ENCODE measurements at places on chromosomes 16 and 17.

GRCh38 chr17:65181237-65182061, 44.3 kb downstream of the RGS9 start:
- DNase-seq: no peak

DNA sequence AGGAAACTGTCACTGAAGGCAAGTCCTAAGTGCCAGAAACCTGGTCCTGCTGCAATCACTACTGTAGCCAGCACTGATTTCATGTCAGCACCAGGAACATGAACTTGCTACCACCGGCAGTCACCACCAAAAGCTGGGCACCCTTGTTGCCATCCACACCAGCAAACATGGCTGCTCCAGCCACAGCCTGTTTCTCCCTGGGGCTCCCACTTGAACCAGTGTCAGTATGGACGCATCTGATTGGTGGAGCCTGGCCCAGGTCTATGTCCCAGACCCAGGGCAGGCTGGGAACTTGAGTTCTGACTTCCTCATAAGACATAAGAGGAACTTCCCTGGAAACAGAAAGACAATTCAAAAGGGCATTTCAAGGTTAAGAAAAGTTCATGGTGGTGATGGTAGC, 56.5 kb downstream of the COPRS start:
- no peak for DNase-seq

DNA sequence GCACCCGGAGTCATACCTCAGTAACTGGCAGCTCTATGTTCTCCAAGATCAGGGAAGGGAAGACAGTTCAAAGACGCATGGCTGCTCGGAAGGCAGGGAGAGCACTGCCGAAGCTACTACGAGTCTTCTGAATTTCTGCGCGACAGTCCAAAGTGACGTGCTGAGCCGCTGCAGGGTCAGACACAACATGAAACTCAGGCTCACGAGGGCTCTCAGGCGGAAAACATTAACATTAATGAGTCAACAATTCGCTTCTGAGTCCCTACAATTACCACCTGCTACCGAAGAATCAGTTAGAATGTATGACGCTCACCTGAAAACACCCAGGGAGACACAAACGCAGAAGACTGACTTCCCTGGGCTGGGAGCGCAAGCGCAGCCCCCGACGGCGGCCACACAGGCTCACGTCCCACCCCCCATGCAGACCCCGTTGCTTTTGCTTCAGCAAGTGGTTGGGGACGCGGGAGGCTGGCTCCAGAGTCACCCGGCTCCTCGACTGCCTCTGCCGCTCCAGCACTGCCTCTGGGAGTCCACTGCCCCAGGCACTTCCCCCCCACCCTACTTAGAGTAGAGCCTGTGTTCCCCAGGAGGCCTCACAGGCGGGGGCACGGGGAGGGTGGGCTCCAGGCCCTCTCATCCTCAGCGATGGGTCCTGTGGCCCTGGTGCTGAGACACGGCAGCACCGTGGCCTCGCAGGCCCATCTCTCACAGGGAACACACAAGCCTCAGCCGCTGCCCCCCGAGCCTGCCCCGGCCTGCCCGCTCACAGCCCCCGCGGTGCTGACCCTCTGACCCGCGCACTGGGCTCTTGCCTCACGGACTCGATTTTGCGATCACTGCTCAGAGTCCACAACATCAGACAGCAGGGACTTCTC, 38.9 kb downstream of the LMF1 start:
- no peak for DNase-seq

DNA sequence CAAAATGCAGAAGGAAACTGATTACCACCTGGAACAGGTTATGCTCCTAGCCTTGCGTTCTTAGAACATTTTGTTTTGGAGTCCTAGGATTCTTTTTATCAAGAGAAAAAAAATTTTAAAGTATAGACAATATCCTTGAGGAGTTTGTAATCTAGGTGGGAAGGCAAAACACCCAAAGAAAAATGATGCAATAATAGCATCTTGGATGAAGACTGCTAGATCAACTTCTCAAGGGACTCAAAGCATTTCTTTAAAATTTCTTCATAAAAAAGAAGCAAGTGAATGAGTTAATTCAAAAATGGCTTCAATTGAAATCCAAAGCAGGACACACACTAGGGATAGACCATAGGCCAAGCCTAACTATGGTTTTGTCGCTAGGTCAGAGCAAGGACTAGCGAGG, 515.8 kb upstream of the ZFHX3 start:
- DNase-seq: no peak

DNA sequence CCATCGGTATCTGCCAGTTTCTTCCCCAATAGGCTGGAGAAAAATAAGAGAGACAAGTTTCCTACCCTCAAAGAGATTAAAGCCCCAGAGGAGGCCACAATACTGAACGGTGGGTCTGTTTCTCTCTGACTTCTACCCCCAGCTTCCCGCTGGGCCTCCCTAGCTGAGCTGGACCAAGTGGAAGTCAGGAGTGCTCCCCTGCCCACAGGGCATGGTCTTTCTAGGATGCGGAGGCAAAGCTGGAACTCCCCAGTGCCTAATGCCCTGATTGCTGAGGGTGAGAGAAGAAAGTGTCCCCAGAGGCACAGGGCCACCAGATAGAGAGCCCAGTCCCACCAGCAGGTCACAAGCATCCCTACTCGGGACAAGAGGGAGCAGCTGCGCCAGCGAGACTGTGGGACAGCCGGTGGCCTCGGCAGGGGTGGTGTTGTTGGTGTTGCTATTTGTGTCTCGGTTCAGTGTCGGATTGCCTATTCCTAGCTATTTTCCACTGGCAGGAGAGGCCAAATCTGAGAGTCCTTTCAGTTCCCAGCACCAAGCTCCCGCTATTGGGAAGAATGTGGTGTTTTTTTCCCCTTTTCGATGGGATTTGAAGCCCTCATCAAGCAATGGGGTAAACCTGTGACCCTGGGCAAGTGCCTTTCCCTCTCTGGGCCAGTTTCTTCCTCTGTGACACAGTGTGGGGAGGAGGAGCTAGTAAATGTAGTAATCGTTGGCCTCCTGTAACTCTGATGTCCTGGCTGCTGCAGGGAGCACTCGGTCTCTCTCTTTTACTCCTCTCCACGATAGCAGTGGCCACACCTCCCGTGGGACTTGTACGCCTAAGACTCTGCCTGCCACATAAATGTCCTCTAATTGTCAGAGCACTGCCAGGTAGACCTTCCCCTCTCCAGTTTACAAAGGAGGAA, 22.5 kb upstream of the TBX2 start:
- DNase-seq: no peak

- DNase-seq: no peak
Measured at GRCh38 chr17:18858567-18859245, 775 bp downstream of the PRPSAP2 start.

DNA sequence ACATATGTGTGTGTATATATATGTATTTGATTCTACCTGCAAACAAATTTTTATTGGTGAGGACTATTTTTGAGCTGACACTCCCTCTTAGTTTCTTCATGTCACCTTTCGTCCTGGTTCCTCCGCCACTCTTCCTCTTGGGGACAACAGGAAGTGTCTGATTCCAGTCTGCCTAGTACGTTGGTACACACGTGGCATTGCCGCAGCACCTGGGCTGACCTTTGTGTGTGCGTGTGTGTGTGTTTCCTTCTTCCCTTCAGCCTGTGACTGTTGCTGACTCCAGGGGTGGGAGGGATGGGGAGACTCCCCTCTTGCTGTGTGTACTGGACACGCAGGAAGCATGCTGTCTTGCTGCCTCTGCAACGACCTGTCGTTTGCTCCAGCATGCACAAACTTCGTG, 29.4 kb upstream of the CACNG5 start:
- DNase-seq: no peak

DNA sequence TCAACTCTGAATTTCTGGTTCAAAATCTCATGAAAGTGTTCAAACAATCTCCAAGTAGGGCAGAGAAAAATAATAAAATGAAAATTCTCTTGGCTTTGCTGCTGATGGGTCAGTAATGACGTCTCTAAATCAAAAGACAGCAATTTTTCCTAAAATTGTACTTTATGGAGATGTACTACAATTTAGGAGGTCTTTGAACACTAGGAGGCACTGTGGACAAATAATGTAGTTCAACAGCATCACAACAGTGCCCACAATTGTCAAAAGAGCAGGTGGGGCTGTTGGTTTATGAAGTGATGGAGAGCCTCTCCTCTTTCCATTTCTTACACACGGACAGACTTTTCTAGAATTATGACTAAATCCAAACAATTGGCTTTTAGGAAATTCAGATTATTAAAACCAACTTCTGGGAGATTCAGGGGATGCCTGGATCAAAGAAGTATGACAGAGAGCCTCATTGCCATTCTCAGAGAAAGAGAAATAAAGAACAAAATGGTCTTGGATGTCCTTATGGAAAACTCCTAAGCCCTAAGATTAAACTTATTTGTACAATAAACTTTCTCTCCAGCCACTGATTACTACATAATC, 23.8 kb downstream of the EZH1 start:
- DNase-seq: no peak

DNA sequence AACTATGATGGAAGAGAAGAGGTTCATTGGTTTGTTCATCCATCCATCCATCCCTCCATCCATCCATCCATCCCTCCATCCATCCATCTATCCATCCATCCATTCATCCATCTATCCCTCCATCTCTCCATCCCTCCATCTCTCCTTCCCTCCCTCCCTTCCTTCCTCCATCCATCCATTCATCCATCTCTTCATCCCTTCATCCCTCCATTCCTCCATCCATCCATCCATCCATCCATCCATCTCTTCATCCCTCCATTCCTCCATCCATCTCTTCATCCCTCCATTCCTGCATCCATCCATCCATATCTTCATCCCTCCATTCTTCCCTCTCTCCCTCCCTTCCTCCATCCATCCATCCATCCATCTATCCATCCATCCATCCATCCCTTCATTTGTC, 10.0 kb upstream of the PPL start:
- DNase-seq: no peak

- DNase-seq: no peak
Measured at GRCh38 chr17:2892305-2892971, 96.2 kb downstream of the RAP1GAP2 start.

GRCh38 chr17:17050346-17051345, 8.4 kb downstream of the MPRIP start:
- peak; percentile 11 for DNase-seq

DNA sequence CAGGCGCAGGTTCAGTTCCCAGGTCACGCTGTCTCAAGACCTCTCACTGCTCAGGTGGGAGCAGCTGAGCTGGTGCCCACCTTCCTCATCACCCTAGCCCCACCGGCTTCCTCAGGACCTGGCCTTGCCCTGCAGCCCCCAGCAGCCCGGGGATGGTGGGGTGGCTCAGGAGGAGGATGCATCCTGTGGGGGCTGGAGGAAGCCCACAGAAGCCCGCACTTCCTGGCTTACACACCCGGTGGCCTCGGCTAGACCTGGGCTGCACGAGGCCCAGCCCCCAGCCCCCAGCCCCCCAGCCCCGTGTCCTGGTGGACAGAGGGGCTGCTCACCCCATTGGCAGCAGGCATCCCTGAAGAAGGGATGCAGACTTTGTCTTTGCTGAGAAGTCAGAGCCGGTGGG, 43.4 kb downstream of the BAHCC1 start:
- no peak for DNase-seq

GRCh38 chr17:33109336-33110072, 117.9 kb downstream of the SPACA3 start:
- no peak for DNase-seq

GRCh38 chr16:27152121-27152520, 51.2 kb upstream of the KDM8 start:
- no peak for DNase-seq

GRCh38 chr16:11980136-11980844, 3.8 kb downstream of the SNX29 start:
- no peak for DNase-seq

DNA sequence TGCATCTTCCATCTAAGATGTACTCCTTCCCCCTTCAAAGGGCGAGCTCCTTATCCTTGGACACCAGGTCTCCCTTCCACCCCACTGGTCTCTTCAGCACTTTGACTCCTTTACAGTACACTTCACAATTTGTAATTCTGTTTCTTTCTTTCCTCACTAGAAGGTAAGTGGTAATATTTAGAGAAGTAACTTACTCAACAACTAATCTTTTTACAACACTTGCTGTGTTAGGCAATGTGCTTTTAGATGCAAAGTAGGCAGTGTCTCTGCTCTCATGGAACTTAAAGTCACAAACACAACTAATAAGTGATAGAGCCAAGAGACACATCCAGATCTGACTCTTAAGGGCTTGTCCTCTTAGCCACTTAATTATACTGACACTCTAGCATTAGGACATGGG, 6.4 kb downstream of the SIAH1 start:
- no peak for DNase-seq

DNA sequence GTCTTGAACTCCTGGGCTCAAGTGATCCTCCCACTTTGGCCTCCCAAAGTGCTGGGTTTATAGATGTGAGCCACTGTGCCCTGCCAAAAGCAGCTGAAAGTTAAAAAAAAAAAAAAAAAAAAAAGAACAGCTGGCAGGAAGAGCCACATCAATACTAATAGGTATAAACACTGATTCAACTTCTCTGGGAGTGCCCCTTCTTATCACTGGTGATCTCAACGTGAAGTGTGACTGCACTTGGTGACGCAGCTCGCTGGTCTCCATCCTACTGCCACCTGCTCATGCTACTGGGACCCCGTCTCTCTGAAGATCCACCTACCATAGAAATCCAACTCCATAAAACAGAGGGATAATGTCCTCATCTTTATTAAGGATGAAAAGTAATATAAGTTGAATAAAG, 40.8 kb downstream of the RNF157 start:
- DNase-seq: no peak

Data from activated B cell treated with CpG ODN at 0.5 μM for 24 hours (primary cell).